Camera-type eye (tissue), 1 donor: ENCODE measurements at places on chromosomes 5 and 9. TPM values are rescaled to one million over a fixed set of nuclear protein-coding genes. Genes with fewer than 3 reads are reported as not detected.

The C9orf153 gene
- 1.2 TPM for total RNA-seq

The RAD17 gene
- total RNA-seq, result 36.0 TPM

The SLC25A2 gene
- total RNA-seq, result not detected

The FAM153A gene
- total RNA-seq, result 1.9 TPM

The MPDZ gene
- 110 TPM for total RNA-seq
